ENCODE measurements at places on chromosomes 1 and 21.

GRCh38 chr1:206769304-206769731 is 1.3 kb upstream of the IL19 start:
- no peak for DNase-seq

- DNase-seq: no peak
Measured at GRCh38 chr1:224922404-224923164, 6.9 kb upstream of the DNAH14 start.

GRCh38 chr1:51565009-51565408 is 45.9 kb upstream of the EPS15 start:
- DNase-seq: no peak

DNA sequence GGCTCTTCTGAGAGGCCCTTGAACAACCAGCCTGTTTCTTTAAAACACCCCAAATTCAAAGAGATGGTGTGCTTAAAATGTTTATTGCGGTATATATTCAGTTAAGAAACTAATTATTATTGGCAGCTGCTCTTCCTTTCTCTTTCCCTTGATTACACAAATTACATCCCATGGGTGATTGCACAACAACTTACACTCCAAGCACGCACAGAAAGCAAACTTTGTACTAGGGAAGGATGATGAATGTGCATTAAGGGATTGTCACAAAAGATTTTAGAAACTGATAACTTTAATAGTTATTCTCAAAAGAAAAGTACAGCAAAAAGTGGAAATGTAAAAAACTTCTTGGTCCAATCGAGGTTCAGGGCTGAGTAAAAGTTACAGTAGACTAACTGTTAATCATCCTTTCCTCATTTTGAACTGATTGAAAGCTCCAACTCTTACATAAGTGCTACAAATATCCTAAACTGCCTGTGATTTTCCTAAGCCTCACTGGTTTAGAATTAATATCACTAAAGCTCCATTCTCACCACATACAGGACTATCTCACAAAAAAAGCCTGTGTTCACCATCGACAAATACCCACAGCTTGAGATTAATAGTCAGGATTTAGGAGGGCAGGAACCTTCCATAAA is 153.4 kb downstream of the TTLL7 start:
- no peak for DNase-seq

- no peak for DNase-seq
Measured at GRCh38 chr1:28170001-28170596, 6.4 kb downstream of the PTAFR start.

DNA sequence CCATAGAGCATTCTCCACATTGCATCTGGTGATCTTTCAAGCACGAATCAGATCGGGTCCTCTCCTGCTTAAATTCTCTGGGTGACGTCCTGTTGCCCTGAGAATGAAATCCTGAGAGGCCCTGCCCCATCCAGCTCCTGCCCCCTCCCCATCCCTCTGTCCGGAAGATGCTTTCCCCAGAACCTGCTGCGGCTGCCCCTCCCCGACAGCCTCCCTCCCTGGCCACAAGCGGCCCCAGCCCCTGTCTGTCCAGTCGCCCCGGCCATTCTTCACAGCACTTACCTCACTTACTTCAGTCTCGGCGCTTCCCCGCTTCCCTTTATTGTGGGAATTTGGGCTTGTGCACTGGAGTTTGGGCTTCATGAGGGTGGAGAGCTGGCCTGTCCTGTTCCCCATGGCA is 40.3 kb downstream of the TAS1R2 start:
- DNase-seq: no peak

- no peak for DNase-seq
Measured at GRCh38 chr1:37477946-37478345, 3.6 kb downstream of the ZC3H12A start.

DNA sequence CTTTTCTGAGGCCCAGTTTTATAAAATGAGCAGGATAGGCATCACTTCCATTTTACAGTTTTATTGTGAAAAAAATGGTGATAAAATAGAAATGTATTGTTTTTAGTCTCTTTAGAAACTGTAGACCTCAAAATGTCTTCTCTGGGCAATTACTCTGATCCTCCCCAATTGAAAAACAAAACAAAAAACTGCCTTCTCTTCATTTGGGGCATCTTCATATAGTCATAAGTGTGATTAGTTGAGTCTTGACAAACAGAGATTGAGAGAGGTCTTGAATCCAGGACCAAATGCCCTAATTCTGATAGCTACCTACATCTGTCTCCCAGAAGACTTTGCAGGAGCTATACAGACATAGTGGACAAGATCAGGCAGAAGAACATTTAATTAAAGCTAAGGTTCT is 62.9 kb downstream of the LRRC8C start:
- DNase-seq: no peak

DNA sequence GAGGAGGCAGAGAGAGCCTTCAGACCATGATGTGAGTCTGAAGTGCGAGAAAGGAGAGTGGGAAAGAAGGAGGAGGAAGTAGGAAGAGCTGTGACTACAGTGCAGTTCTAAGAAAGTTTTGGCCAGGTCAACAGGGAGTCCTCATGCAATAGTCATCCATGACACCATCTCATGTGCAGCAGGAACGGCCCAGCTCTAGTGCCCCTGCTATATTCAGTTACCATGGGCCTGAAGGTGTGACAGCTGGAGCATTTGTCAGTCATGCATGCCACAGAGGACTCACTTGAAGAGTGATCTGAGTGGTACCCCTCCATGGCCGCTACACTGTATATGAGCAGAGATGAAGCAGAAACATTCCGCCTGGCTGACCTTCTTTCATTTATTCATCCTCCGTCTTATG is 77.9 kb downstream of the OMA1 start:
- DNase-seq: no peak

DNA sequence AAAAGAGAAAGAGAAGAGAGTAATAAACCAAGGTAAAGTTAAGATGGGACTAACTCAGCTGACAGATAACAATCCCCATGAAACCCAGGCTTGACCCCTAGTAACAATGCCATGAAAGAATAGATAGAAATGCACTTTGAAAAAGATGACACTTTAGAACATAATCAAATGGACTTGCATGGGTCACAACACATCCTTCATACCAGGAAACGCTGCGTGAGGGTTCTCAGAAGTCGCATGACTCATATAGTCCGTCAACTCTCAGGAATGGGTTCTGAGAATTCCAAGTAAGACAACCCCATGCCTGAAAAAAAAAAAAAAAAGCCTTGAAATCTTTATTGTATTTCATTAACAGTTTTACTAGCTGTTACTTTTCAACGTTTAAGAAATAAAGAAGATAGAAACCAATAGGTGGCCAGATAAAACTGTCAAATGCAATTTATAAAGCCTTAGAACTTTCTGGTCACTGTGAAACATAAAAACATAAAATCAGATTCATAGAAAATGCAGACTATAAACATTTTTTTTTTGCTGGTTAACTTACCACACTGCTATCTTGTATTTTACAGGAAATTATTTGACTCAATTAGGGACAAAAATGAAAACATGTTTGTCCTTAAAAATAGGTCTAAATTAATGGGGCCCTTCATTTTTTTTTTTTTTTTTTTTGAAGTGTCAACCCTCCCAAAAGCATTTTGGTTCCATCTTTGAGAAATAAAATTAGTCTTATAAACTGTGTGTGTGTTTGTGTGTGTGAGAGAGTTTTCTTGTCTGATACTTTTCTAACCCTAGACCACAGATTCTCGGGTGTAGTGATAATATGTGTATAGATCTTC is 202.1 kb downstream of the NCAM2 start:
- DNase-seq: no peak

DNA sequence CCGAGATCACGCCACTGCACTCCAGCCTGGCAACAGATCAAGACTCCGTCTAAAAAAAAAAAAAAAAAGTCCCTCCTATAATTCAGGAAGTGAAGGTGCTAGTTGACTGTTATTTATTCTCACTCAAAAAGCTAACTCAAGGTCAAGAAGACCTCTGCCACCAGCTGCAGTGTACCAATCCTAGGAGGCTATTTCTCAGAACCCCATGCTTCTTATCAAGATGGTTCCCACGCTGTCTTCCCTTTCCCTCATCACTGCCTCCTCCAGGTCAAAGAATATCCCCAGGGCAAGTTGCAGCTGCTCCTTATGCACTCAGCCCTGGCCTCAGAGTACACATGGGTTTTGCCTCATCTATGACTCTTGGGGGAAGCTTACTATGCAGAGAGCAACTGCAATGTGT is 53.6 kb downstream of the RERE start:
- DNase-seq: no peak

DNA sequence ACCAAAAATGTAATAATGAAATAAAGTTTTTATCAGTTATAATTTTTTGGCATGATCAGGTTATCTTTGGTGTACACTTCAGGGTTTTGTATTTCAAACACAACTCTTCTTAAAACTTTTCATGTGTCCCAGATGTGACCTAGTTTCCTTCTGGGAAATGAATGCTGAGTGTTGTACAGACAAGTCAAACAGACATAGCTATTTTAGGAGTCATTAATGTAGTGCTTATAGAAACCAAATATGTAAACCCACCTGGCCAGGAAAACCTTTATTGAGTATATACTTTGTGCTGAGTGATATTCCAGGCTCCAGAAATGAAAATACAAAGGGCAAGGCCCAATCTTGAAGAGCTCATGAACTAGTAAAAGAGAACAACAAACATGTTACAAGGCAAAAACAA is 25.9 kb upstream of the HOOK1 start:
- no peak for DNase-seq

GRCh38 chr1:223486366-223486765 is 93.2 kb downstream of the CCDC185 start:
- DNase-seq: no peak

DNA sequence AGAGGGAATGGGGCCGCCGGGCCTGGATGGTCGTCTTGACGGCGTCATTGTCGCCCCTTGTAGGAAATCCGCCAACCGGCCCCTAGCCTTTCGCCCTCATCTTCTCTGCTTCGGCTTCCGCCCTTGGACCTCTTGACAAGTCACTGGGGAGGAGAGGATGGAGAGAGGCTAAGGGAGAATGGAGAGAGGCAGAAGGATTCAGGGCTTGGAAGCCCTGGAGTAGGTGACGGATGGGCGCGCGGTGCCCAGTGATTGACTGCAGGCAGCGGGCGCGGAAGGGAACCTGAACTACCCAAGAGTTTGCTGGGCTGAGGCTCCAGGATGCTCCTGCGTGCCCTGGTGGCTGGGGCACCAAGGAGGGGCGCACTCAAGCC is 651 bp downstream of the PDE4B start:
- no peak for DNase-seq

- no peak for DNase-seq
Measured at GRCh38 chr1:54777011-54777410, 12.7 kb upstream of the PARS2 start.

GRCh38 chr1:46406881-46407608 is 12.9 kb downstream of the FAAH start:
- no peak for DNase-seq

DNA sequence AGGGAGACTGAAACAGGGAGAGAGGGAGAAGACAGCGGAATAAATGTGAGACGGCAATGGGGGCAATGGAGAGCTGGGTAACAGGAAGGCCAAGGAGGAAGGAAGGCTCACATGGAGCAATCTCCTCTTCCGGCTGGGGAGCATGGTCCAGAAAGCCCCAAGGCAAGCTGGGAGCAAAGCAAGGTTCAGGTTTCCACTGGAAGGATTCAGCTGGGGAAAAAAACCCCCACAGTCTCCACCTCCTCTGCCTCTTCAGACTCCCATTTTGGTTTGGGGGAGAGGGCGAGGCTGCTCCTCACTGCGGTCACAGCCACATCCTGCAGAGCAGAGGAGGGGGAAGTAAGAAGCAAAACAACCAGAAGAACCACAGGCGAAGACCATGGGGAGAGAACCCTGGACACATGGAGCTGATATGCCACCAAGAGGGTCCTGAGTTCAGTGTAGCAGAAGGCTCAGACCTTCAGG is 650 bp downstream of the TNFAIP8L2 start:
- no peak for DNase-seq

DNA sequence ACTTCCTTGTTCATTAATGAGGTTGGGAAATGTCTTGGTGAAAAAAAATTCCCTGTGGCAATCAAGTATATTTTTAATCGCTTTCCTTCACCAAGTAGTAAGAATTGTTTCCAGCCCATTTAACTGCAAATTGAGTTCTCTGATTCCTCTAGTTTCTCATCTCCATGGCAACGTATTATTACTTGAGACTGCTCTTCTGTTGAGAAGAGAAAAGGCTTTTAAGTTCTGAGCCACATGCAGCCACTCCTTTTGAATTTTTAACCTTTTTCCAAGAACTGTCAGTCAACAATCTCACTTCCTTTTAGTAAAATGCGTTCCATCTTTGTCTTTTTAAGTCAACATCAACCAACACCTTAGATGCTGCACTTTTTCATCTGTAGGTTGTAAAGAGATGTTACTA is 75.7 kb upstream of the KIAA1614 start:
- no peak for DNase-seq

- no peak for DNase-seq
Measured at GRCh38 chr1:165927169-165927568, 99.8 kb downstream of the UCK2 start.

DNA sequence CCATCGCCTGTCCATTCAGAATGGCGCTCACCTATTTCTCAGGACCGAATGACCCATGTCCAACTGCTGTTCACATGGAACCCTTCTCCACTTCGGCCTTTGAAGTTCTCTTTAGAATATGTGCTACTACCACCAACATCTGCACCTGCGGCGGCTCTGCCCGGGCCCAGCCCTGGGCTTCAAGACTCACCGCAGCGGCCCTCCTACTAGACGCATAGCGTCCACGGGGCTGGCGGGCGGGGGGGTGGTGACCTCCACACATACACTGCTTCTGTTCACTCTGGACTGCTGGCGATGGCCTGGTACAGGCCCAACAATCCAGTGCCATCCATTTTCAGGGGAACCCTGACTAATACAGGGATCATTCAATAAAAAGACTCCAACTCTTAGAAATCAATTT is 394.2 kb downstream of the VAV3 start:
- no peak for DNase-seq

DNA sequence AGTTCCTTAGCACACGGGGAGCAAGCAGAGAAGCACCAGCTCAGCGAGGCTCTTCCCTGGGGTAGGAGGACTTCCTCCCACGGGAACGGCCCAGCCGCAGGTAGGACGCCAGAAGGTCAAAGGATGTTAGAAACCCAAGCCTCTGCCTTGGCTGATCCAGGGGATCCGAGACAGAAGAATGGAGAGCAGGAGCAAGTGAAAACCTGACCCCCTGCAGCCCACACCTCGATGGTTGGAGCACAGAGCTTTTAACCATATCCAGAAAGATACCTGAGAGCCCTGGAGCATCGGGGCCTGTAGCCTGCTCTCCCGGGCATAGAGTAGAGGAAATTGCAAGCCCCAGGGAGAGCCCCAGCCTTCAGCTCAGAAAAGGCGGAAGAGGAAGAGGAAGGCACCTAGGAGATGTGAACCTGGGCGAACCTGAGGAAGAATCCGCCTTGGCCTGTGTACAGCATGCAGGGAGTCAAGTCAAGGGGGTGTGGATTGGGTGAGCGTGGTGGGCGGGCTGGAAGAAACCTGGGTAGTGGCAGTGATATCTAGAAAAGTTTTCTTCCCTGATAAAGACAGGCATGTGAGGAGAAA is 76.3 kb downstream of the PSMG1 start:
- peak; percentile 59 for DNase-seq

All from osteocyte (in vitro differentiated cells).